ENCODE measurements at places on chromosomes 2 and 18.

GRCh38 chr2:118856330-118856977, 9.0 kb upstream of the EN1 start:
- DNase-seq, result no peak

DNA sequence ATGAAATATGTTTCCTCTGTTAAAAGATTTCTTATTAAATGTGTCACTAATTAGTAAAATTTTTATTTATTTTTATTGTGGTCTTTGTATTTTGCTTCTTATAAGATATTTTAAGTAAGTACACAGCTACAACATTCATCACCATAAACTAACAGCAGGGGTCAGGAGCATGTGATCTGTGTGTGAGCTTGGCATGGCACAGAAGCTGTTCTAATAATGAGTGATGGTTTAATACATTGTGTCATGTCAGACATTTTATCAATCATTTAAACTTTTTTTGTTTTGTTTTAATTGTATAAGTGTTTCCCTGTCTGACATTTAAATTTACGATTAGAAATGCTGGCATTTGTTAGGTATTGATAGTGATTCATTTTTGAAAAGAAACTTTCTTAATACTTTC, 585.4 kb downstream of the DSC3 start:
- no peak for DNase-seq

DNA sequence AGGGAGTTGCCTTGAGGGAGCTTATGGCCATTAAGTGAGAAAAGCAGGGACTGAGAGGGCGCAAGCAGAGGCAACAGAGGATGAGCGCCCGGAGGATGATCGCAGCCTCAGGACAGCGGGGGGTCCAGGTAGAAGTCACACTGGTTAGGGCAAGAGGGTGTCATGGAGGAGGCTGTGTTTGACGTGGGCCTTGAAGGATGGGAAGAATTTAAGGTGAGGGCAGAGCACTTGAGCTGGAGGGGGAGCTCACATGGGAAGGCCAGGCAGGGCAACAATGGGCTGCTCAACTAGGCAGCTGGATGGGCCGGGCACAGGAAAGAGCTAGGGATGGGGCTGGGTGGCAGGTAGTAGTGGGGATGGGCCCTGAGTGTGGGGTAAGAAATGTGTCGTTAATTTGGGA, 31.9 kb downstream of the FAM228A start:
- DNase-seq, result no peak

GRCh38 chr2:113041871-113042270, 10.8 kb downstream of the IL36B start:
- DNase-seq, result no peak

DNA sequence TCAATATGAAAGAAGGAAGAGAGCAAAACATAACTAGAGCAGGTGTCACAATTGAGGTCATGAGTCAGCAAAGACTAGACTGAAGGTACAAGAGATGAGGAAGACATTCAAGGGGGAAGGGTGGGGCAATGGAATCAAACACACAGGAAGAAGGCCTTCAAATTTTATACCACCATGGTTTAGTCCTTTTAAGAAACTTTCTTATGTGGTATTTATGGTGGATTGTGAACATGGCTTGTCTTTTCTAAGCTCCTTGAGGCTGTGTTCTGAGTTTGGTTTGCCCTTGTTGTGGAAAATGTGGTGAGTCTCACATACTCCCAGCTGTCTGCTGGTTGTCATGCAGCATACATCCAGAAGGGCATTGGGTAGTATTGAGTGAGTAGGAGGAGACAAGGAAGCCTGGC, 62.1 kb downstream of the NABP1 start:
- DNase-seq, result no peak

DNA sequence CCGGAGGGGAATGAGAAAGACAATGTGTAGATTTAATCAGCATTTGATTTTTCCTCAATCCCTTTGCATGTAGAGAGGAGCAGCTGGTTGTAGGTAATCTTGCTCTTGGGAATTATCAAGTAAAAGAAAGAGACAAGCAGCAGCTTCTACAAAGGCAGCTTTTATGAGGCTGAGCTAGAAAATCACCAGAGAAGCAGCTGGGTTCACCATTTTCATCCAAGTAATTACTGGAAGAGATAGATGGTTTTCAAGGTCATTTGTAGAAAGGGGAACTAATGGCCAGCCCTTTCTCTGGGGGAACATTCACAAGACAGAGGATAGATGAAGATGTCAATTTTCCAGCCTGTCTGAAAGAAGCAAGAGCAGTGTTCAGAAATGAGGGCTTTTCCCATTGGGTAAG, 113.0 kb downstream of the RND3 start:
- no peak for DNase-seq

- no peak for DNase-seq
These were observed 46.4 kb upstream of the NPAS2 start for GRCh38 chr2:100773538-100773937.

- no peak for DNase-seq
These were observed 142.0 kb upstream of the UNC80 start for GRCh38 chr2:209629597-209629996.

- no peak for DNase-seq
These were observed 65.1 kb downstream of the MBP start for GRCh38 chr18:77067291-77068061.

DNA sequence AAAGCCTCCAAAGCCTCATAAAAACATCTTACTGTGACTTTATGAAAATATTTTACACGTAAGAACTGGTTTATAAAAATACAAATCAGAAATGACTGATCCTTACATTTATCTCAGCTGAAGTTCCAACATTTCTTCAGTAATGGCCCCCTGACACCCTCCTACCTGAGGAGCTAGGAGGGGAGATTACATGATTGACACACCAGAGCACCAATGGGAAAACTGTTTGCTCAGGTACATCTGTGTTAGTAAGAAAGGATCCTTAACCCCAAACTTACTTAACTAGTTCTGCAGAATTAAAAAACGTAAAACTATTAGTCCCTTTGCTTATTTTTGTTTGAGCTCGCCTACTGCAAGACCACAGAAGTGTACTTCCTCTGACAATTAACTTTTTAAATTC, 27.0 kb downstream of the ENOSF1 start:
- DNase-seq, result no peak

DNA sequence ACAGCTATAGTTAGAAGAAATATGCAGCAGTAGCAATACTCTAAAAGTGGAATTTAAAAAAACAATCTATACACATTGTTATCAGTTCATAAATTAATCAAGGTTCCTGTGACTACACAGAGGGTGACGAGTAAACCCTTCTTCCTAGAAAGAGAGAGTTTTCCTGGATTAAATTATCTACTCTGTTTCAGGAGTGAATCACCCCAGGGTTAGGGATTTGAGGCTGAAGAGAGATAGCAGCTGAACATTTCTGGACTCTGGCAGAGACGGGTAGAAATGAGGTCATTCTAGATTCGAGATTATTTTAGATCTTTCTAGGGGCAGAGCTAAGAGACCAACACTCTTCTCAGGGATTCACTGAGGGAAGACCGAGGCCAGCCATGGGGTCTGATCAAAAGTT, 38.8 kb upstream of the PMAIP1 start:
- DNase-seq, result no peak

GRCh38 chr2:63078852-63079606, 28.4 kb downstream of the OTX1 start:
- no peak for DNase-seq

DNA sequence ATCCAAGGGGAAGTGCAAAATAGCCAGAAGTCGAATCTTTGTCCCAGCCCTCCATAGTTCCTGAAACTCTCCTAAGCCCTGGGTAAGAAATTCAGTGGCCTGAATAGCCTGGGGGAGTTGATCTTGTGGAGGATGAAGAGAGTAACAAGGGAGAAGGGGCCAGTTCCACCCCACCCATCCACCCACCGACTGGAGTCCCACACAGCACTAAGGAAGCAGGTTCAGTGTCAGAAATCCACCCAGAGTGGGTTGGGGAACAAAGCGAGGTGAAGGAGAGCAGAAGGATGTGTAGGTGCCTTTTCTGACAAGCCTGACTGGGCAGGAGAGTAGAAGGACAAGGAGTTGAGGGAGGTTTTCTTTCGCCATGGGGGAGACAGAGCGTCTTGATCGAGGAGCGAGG, 136.8 kb downstream of the SMAD2 start:
- DNase-seq, result no peak

Data from stimulated activated CD8-positive, alpha-beta memory T cell treated with anti-CD3 and anti-CD28 coated beads, Interleukin-4, amount 100 ng/mL, for 4 hours (primary cell).